ENCODE measurements at places on chromosomes 1 and 21.

- no peak for DNase-seq
These were observed 19.5 kb upstream of the SRP9 start for GRCh38 chr1:225757927-225758656.

DNA sequence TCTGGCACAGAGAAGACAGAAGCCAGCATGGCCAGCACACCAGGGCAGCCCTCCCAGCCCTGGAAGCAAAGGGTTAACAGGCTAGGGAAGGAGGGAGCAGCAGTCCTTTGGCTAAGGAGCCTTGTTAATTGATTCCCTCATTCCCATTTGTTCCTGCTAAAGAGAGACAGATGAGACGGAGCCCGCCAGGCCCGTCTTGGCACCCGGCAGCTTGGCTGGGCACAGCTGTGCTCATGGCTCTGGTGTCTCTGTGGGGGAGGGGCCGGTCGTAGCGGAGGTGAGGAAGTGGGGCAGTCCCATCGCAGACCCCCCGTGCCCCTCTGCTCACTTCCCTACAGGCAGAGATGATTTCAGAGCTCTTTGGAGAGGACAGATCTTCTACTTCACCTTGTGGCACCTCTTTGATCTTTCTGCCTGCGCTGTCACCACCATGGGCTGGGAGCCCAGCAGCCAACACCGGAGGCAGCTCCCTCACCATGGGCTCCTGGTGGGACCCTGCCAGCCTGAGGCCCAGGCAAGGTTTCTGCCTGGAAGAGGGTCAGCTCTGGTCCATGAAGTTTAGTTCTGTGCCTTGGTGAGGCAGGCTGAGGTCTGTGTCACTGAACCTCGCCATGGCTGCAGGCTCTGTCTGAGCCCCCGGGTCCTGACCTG, 38.0 kb downstream of the FOXO6 start:
- DNase-seq, result no peak

DNA sequence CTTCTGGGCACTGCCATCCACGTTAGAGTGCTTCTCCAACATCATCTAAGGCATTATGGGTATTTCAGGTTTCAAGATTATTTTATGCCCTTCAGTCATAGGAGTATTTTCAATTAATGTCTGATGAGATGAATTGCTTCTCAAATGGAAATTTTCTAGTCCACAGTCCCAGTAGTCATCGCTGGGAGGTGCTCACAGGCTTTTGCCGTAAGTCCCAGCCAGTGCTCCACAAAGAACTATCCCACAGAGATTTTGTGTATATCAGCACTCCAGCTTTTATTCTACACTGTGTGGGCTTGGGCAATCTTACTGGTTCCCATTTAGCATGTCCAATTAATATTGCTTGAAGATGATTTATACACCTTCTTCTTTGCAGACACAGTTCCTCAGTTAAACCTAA, 61.0 kb downstream of the SMYD2 start:
- DNase-seq, result no peak

- DNase-seq, result no peak
These were observed 5.0 kb downstream of the TMEM125 start for GRCh38 chr1:43274804-43275180.

DNA sequence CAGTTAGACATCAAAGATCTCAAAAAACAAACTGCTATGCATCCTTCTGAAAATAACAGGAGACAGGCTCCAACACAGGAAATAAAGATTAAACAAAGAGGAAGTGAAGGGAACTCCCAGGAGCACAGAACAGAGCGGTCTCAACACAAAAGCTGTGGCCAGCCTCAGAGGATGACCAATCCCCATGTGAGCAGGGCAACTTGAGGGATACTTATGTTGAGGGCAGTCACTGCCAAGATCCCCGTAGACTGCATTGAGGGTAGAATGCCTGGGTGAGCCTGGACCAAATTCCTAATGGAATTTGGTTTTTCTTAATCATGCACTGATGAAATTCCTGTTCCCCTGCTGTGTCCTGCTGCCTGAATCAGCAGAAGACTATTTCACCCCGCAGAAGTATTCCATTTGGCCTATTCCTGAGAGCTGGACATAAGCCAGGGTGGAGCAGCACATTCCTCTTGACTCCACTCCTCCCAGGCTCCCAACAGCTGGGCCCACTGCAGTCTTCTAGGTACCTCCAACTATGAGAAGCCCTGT, 49.0 kb downstream of the JAK1 start:
- peak; percentile 80 for DNase-seq

DNA sequence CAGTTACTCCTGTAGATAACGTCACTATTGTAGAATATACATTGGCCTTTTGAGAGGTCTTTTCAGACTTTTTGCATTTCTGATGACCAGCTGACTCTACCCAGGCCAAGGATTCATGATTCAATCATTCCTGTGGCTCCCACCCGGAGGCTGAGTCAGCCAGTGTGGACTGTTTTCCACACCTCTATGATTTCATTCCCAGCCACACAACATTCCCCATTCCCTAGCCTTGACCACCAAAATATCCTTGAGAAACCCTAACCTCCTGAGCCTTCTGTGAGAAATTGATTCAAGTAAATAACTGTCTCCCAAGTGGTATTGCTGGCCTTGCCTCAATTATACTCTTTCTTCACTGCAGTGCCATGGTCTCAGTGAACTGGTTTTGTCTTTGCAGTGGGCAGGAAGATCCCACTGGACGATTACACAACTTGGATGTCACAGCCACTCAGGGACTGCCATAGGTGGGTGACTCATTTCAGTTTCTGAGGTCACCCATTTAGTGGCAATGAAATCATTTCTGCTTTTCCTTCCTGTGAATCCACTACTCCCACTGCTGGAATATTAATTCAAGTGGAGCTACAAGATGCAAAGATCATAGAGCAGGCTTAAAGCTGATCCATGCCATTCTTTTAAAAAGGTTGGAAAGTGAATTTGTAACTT, 518.6 kb upstream of the ZP4 start:
- no peak for DNase-seq

DNA sequence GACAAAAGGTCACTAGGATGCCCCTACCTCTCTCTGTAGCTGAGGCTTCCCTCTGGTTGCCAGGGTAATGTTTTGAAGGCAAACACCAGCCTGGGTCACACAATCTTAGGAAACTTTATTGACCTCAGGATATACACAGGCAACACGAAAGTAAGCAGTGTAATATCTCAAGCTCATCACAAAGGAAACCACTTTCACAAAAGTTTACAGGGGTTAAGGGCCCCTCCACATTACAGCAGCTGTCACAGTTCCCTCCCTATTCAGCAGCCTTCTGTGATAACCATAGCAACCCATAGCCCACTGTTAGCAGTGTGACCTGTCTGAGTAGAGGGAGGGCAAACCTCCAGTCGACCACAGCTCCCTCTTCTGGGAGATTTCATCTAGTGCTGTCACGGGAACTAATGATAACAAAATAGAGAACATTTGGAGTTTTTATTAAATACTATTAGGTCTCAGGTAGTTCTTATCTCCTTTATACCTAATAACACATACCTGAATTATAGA, 149.8 kb downstream of the PTPRC start:
- peak; percentile 15 for DNase-seq

- DNase-seq, result no peak
These were observed 28.3 kb upstream of the IFI44L start for GRCh38 chr1:78591971-78592370.

DNA sequence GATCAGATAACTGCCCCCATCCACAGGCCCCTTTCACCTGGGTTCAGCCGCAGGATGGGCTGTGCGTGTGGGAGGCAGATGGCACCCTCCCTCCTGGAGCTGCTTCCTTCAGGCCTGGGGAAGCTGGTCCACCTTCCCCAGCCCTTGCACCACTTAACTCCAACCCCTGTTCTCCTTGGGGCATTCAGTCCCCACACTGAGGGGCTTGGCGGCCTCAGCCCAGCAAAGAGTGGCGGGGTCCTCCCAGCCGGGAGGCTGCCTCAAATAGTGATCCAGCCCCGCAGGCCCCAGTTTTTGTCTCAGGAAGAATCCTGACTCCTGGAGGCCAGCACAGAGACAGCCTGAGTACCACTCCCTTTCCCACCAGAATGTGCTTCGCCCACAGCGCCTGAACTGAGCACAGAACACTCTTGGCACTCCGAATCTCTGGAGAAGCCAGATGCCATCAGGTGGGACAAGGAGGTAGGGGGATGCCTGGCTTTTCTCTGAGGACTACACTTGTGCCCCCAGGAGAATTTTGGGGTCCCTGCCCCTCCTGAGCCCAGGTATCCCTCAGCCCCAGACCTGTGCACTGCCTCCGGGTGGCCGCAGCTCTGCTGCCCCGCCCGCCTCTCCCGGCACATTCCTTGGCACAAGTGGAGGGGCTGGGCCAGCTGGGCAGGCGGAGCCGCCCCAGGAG, 936 bp downstream of the PAQR6 start:
- no peak for DNase-seq

DNA sequence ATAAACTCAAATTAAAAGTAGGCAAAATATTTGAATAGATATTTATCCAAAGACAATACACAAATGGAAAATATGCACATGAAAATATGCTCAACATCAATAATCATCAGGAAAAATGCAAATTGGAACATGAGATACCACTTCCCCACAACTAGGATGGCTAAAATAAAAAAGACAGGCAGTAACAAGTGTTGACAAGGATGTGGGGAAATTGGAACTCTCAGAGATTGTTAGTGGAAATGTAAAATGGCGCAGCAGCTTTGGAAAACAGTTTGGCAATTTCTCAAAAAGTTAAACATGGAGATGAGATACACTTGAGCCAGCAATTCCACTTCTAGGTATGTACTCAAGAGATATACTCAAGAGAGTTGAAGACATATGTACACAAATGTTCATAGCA, 48.8 kb downstream of the NAV1 start:
- no peak for DNase-seq

DNA sequence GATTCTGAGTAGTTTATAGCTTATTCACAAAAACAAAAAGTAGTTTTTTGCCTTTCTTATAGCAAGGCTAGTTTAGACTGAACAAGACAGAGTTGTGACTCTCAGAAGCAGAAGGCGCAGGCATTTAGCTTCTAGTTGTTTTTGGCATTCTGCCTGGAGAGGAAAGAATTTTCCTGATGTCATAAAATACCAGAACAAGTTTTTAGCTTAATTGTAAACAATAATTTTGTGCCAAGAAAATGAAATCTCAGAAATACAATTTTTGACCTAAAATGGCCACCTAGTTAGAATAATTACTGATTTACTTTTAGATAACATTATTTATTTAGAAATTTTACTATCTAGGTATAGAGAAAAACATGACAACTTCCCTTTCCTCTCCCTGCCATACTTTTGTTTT, 1.0 kb downstream of the DNAJB4 start:
- DNase-seq, result peak; percentile 25

- no peak for DNase-seq
These were observed 4.2 kb upstream of the STXBP3 start for GRCh38 chr1:108742253-108742652.
